ENCODE measurements at places on chromosomes 5 and 9.

GRCh38 chr5:1030801-1031271, 22.2 kb downstream of the NKD2 start:
- DNase-seq = no peak

DNA sequence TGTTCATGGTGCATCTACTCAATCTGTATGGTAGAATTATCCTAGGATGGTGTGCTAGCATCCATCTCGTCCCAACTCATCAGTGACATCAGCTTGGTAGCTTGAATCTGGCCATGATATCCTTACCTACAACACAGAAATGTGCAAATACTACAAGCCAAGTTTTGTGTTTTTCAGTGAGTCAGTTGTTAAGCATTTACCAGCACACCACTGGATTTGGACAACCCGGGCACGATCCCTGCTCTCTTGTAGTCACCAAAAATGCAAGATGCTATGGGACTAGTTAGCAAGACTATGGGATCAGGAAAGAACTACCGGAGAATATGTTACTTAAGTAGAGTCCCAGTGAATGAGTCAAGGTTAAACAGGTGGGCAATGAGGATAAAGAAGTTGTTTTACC, 32.1 kb upstream of the ZNF354B start:
- no peak for DNase-seq

GRCh38 chr5:133962801-133963476, 5.5 kb downstream of the C5orf15 start:
- no peak for DNase-seq

- DNase-seq = no peak
Observed at GRCh38 chr5:145859897-145860296, 12.9 kb downstream of the GRXCR2 start.

- no peak for DNase-seq
Observed at GRCh38 chr9:110928599-110928998, 109.7 kb downstream of the LPAR1 start.

DNA sequence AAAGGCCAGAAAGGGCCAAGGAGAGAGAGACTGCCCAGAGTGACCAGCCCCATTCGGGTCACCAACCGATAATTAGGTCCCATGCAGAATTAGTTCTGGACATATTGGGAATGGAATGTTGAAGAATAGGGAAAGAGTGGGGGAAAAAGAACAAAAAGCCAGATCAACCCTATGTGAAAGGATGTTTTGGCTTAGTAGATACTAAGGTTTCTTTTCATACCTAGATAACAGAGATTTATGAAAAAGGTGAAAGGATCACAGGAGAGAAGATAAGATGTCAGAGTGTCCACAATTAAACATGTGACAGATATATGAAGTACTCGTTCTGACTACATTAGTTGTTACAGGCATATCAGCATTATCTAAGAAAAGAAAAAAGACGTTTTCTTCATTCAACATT, 52.1 kb downstream of the MARCHF3 start:
- no peak for DNase-seq

DNA sequence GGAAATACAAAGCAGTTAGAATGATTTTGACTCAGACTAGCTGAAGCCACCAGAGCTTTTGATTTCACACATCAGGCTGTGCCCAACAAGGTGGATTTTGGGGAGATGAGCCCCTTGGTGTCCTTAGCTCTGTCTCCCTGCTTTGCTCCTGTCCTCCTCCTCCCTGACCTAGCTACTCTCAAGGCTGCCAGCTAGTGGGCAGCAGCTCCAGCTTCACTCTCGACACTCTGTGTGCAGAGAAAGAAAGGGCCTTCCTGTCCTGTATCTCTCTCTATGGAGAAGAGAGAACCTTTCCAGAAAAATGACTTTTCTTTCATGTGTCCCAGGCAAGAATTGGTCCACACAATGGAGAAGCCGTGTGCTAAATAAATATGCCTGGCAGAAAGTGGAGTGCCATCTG, 446.2 kb downstream of the SEMA5A start:
- DNase-seq = no peak

DNA sequence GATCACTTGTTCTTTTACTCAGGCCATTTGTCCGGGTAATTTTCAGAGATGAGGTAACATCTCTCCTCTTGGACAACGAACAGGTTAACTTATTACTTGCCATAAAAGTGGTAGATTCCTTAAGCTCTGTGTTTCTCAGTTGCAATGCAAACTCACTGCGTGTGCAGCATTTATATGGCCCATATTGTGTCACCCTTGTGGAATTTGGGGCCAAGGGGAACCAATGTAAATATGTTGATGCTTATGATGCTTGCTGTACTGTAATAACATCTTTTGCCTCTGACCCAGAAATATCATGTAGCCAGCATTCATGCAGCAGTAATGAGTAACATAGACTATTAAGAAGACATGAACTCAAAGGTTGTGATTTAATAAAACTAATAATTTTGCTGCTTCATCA, 175.8 kb downstream of the ADAMTS6 start:
- no peak for DNase-seq

DNA sequence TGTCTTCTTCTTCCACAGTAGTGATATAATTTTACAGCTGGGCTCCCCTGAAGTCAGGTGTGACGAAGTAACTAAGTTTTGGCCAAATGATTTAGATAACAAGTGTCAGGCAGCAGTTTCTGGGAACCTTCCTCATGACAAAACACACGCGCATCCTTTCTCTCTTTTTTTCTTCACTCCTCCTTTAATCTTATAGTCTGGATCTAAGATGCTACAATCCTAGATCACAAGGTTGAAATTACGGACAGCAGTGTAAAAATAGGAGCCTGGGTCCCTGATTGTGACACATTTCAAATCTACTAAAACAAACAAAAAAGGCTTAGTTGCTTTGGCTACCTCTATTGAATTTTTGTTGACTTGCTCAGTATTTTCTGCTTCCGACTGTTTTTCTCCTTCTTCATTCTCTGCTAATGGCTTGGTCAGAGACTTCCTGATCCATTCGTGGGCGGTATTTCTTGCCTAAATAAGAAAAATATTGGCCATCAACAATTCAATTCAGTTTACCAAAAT, 36.1 kb downstream of the FAM114A2 start:
- DNase-seq = no peak

GRCh38 chr9:128552744-128553440, 505 bp downstream of the SPTAN1 start:
- no peak for DNase-seq

- no peak for DNase-seq
Observed at GRCh38 chr5:1299511-1299850, 4.6 kb upstream of the TERT start.

- no peak for DNase-seq
Observed at GRCh38 chr9:581673-582497, 259.6 kb upstream of the DMRT1 start.

DNA sequence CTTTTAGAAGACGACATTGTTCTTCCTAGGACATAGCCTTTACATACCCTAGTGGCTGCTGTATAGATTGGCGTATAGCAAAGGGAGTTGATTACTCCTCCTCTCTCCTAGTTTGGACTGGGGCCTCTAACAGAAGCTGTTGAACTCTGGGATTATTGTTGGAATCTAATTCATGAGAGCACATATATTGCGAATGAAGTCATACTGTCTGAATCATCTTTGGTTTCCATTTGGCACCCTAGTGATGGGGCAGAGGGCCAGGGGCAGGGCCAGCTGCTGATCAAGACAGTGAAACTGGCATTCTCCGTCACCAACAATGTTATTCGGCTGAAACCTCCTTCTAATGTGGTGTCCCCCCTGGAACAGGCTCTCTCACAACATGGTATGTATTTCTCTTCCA, 40.3 kb downstream of the NUP188 start:
- DNase-seq = no peak

DNA sequence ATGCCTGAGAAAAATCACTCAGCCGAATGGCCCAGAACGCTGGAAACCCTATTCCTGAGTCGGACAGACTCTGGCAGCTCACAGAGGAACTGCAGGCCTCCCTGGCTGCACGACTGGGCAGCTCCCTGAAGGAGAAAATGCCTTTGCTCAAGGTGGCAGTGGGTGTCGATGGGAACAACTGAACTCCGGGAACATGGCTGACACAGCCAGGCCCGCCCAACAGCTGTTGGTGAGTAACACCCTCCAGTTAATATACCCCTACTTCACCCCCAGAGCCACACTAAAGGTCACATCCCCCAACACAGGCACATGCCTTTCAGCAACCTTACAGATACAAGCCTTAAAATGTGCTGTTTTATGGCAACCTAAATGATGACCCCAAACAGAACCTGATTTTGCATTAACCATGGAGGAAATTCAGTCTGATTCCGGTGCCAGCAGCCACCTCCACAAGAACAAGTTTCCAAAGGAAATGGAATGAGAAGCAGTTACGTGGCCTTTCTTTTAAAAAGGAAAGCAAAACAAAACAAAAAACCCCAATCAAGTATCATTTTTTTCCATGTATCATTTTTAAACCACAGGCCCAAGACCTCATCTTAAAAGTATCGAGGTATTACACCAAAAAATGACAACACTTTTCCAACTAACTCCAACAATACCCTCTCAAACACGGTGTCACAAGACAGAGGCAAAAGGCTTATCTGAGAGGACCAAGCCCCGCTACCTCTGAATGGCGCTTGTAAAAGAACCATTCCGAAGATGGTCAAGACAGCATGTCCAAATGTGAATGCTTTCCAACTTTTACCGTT, 3.1 kb downstream of the KLF9 start:
- no peak for DNase-seq

GRCh38 chr5:74885170-74885569, 19.0 kb upstream of the FAM169A start:
- no peak for DNase-seq

- DNase-seq = no peak
Observed at GRCh38 chr5:168214071-168214470, 77.4 kb upstream of the WWC1 start.

- no peak for DNase-seq
Observed at GRCh38 chr5:36792560-36793180, 83.9 kb upstream of the NIPBL start.

- no peak for DNase-seq
Observed at GRCh38 chr9:126631254-126631653, 17.5 kb downstream of the LMX1B start.

DNA sequence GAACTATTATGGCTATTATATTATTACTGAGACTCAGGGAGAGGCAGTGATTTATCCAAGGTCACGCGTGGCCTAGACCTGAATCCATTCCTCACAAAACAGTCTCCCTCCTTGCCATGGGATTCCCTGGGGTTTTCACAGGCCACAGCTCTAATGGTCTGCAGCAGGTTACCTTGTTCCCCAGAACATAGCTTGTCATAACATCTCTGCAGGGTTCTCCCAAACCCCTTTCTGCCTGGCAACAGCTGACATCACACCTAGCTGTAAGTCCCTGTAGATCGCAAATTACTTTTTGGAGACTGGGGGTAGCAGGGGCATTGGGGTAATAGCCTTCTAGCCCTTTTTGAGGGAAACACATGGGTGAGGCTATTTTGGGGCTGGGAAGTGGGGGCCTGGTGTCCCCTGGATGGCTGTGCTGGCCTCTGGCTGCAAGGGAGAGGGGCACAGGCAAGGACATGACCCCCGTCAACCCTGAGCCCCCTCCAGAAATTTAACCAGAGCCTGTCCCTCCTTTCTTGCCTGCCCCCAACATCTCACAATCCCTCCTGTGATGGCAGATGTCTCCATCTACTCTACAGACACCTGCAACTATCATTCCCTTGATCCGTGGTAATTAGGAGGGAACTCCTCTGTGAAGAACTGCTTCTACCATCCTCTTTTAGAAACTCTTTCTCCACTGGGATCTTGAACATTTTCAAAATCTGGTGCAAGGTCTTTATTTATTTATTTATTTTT, 1.3 kb downstream of the CD74 start:
- DNase-seq = no peak

DNA sequence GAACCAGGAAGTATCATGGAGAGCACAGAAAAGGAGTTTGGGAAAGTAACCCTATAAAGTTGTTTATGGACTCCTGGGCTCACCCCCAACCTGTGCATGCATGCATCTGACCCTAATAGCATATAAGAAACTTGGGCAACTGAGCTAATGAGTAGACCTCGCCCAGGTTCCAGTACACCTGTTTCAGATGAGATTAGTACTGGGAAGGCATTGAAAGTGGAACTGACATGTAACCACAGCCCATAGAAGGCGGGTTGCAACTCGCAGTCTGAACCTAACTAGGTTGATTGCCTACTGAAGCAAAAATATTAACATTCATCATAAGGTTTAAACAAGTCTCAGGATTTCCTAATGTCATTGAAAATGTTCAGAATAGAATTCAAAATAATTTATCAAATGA, 87.0 kb downstream of the WNK2 start:
- DNase-seq = no peak

- DNase-seq = no peak
Observed at GRCh38 chr5:57495285-57496086, 12.9 kb upstream of the ACTBL2 start.

DNA sequence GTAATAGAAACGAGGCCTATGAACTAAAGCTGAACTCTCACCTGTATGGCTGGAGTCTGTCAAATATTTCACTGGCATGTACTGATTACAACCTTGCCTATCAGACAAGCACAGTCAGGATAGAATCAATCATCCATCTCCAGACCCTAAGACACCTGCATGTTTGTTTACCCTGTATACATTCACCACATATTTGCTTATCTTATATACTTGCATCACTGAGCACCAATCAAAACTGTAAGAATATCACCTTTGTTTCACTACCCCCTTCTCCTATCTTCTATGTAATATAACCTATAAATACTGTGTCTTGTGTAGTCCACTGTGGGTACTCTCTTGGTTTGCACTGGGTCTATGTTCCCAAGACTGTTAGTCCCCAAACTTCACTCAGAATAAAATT, 1085.7 kb downstream of the TAF11L14 start:
- no peak for DNase-seq

DNA sequence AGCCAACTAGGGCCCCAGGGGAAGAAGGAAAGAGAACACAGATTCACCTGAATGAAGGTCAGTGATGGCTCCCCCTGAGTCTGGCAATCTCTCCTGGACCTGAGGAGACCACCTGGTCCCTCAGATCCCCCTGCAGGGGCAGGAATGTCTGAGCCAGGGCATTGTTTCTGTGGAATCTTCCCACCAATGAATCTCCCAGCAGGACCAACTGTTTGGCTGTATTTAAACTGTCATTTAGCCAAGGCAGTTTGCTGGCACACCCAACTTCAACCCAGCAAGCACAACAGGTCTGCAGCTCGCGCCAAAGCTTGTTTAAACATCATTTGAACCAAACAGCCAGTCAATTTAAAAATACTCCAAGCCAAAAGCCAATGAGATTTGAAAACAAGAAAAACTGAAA, 92.6 kb downstream of the SH3TC2 start:
- no peak for DNase-seq

GRCh38 chr5:171823269-171823668, 37.7 kb downstream of the SMIM23 start:
- DNase-seq = no peak

DNA sequence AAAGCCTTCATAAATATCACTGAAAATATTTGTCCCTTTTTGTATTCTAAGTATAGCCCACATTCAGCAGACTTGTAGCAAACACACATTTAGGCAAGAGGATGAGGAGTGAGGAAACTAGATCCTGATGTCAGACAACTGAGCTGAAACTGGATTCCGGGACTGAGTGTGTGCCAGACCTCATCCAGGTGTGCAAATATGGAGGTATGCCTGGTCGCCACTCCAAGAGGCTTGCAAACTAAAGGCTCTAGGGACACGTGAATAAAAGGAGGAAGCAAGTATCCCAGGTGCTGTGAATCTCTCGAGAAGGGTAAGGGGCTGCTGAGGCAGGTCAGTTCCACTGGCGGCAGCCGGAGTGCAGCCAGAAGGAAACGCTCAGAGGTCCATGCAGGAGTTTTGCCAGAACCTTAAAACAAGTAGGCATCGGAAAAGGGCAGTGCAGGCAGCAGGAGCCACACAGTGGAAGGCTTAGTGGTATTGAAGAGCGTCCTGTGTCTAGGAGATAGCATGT, 77.4 kb upstream of the ALDH1B1 start:
- no peak for DNase-seq

Measured in GM12891 (cell line).